ENCODE measurements at places on chromosomes 11 and 22.

DNA sequence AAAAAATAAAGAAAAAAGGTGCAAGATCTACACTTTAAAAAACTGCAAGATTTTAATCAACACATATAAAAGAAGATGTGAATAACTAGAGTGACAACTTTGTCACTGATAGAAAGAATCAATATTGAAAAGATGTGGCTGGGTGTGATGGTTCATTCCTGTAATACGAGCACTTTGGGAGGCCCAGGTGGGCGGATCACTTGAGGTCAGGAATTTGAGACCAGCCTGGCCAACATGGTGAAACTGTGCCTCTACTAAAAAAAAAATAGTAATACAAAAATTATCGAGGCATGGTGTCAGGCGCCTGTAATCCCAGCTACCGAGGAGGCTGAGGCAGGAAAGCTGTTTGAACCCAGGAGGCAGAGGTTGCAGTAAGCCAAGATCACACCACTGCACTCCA, 21.0 kb upstream of the FBLN1 start:
- DNase-seq = no peak

- DNase-seq = no peak
Measured at GRCh38 chr11:60222141-60222540, 20.8 kb downstream of the MS4A4E start.

DNA sequence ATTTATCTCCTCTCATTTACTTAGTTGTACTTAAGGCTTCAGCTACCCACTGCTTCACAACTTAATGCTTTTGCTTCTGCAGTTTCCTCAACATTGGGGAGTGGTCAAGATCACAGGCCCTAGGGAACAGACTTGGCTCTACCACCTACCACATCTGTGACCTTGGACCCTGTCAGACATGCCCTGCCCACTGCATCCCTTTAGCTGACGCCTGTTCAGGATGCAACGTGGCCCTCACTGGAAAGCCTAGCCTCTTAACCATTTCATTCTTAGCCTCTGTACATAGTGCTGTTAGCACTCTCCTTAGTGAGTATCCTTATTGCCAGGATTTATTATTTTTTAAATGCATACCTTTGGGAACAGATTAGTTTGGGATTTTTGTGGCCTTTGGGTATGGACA, 34.4 kb downstream of the TNRC6B start:
- no peak for DNase-seq

DNA sequence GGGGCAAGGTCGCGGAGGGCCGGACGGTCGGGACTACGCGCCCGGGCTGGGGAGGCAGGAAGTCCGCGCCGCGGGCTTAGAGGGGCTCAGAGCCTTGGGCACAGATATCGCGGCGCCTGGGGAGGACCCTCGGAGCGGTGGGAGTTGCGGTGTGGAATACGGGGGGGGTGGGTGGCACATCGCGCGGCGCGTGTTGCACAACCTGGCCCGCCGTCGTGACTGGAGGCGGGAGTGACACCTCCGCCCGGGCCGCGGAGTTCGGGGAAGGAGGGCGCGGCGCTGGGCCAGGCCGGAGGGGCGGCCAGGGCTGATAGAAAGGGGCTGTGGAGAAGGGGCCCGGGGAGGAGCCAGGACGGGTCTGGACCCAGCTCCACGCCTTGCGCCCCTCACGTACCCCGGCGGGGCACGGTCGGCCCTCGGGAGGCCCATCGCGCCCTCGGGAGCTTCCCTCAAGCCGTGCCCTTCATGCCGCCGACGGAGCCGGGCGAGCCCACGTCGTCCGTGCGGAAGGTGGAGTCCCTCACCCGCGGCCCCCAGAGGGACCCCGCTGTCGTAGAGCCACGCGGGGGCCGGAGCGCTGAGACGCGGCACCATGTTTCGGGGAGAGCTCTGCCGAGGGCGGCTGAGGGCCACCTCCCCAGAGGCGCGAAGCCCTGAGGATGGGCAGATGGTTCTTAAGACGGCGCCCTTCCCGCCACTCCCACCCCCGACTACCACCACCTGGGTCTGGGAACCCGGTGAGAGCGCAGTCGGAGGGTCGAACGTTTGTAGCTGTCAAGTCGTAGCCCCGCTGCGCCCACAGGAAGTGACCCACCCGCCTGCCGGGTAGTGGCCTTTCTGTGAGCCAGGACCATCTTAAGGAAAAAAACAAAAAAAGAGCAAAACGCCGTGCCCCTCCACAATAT, 729 bp downstream of the IL17RA start:
- DNase-seq = no peak

GRCh38 chr11:64210301-64211020, 3.9 kb downstream of the FERMT3 start:
- no peak for DNase-seq

- no peak for DNase-seq
Measured at GRCh38 chr11:2794968-2795322, 90.6 kb downstream of the CDKN1C start.

DNA sequence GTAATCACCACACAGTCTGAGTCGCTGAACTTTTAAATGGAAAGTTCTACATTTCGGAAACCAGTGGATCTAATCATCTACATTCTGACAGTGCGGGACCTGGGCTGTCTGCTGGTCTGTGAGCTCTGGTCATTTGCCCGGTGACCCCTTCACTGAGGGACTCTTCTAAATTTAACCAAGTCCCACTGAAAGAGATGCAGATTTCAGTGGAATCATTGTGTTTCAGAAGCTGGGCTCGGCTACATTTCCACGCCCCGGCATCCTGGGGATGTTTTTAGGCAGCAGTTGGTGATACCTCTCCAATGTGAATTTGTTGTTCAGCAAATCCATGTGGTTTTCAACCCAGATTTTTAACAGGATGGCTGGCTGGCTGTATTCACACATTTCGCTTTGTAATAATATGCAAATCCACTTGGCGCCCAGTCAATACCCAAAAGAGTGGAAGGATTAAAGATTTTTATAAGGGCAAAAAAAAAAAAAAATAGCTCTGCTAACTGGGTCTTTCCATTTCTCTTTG, 145.5 kb upstream of the RASSF10 start:
- DNase-seq = no peak

DNA sequence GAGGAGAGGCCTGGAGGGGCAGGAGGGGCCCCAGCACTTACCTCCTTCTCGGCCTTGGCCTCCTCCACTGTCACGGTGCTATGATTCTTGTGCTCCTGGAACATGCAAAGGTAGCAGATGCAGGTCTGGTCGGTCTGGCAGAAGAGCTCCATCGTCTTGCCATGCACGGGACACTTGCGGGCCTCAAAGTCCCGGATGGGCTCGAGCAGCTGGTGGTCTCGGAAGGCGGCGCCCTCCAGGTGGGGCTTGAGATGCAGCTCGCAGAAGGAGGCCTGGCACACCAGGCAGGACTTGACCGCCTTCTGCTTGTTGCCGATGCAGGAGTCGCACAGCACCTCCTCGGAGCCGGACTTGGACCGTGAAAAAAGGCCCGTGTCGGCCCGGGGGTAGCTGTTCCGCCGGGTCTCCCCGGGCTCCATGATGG, 714 bp downstream of the TRIM29 start:
- no peak for DNase-seq

- no peak for DNase-seq
Measured at GRCh38 chr11:83957038-83957900, 671.1 kb upstream of the CCDC90B start.

- no peak for DNase-seq
Measured at GRCh38 chr11:1223346-1224110, 662 bp downstream of the MUC5B start.

GRCh38 chr11:2342557-2342956, 34.6 kb upstream of the CD81 start:
- no peak for DNase-seq

DNA sequence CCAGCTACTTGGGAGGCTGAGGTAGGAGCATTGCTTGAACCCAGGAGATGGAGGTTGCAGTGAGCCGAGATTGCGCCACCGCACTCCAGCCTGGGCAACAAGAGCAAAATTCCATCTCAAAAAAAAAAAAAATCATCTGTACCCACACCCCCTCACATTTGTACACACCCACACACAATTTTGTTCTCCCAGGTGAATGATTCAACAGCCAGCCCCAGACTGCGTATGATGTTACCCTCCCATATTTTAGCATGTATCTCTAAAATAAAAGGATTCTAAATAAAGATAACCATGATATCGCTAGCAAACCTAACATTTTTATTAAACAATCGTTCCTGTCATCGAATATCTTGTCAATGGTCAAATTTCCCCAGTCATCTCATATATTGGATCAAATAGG, 65.8 kb downstream of the BRD1 start:
- DNase-seq = no peak

DNA sequence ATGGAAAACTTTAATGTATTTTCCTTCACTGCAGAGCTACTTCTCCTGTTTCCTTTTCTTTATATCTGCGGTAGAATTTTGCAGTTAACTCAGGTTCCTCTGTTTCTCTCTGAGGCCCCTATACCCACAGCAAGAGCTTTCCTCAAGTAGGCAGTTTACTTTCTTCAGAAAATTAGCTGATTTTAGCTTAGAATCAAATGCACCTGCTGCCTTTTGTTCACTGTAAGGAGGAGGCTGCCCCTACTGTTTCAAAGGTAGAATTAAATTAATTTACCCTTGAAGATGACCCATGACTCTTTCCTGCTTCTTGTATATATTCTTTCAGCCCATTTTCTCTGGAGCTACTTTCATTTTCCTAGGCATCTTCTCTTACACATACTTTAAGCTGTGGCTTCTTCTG, 68.7 kb upstream of the GDPD4 start:
- DNase-seq = no peak

DNA sequence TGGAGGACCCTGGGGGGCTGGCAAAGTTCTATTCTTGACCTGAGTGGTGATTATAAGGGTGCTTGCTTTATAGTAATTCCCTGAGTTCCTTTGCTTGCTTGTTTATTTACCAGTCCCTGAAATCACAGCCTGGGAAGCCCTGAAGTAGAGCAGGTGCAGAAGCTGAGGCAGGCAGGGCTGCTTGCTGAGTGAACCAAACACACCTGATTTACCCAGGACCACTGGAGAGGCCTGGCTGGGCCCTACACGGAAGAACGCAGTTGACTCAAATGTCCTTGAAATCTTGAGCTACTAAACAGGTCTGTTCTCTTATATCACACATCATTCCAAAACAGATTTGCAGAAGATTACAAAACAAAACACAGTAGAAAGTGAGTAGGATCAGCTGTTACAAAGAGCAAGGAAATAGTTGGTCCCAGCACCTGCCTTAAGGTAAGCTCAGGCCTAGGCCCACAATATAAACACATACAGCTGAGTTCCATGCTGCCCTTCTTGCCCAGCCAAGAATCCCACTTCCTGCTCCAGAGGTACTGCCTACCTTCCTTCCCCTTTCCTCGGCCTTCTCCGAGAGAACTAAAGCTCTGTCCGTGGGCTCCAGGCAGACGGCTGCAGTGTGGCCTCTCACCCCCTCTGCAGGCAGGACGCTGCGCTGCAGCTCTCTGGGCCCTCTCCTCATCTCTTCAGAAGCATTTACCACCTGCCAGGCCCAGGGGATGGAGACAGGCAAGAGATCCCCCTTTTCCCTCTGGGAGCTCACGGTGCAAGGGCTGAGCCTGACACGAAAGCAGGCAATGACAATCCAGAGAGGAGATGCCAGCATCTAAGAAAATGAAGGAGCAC, 46.1 kb upstream of the SCUBE2 start:
- DNase-seq = peak; percentile 56
